GM12865 (cell line): ENCODE measurements at places on chromosomes 16 and 17.
A peak's percentile ranks its signal among the peaks of the same experiment; 100 is the strongest.

DNA sequence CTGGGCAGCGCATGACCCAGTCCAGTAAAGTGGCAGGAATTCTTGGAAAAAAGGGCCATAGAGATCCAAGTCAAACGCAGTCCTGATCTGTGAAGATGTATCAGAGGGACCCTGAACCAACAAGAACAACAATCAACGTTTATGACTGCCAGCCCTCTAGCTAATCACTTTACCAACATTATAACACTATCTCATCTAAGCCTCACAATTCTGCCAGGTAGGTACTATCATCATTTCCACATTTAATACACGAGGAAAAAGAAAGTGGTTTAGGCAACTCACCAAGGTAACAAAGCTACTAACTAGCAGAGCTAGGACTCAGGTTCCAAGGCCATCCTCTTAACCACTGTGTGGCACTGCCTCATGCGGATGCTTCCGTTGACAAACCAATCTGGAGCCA lies 28.1 kb downstream of the TEX2 start:
- no peak for DNase-seq

DNA sequence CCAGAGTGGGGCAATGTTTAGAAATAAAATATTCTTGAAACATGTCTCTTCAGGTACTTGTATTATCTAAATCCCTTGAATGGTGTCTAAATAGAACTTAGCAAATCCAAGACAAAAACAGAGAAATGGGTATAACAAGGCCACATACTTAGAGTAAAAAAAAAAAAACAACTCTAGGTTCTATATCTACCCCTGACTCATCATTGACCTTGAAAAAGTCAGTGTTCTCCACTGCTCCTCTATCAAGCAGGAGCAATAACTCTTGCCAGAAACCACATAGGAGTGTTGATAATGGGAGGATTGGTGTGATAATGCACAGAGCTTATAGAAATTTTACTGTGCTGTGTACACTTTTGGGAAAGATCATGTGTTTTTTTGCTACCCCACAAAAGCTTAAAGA lies 296.6 kb upstream of the PMFBP1 start:
- DNase-seq: no peak

DNA sequence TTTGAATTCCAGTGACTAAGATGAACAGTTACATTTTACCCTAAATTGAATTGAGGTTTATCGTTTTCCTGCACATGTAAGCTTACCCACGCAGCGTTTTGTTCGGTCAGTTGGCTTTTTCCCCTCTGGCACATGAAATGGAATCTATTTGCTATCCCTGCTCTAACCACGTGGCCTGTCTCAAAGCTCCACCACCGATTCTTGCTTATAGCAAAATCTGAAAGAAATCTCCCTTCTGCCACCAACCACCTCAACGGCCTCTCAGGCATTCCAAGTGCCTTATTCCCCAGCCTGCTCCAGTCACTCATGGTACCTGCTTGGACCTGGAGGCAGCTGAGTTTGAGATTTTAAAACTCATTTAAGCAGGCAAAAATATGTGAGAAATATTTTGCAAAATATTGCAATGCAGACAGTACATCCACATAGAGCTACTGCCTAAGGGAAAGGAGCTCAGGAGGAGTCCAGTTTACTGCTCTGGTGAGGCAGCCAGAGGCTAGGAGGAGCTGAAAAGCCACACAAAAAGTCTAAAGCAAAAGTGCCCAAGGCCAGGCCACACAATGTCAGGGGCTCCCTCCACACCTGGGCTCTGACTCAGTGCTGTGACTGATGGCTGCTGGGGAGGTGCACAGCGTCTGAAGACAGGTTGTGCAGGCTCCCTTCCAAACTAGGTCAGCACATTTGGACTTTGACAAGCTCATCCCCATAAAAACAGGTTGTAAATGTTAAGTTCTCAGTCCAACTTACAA lies 26.4 kb downstream of the ARHGAP17 start:
- no peak for DNase-seq

DNA sequence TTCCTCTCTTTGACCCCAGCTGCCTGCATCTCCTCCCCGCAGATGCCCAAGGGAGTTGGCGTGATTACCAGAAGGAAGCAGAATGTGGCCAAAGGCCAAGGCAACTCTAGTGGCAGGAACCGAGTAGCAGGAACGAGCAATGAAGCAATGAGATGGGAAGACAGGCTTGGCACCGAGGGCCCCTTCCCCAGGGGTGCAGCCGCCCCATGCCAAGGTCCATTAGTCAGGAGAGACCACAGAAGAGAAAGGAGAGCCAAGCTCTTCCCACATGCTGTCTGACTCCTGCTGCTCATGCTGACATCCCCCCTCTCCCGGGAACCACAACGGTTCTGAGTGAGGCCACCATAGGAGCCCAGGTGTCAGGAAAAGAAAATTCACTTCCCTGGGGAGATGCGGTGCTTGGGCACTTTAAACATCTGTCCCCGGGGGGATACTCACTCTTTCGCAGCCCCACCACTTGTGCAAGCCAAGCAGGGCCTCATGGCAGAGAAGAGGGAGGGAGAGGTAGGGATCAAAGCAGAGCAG lies 67.4 kb downstream of the MYO18A start:
- DNase-seq: no peak

DNA sequence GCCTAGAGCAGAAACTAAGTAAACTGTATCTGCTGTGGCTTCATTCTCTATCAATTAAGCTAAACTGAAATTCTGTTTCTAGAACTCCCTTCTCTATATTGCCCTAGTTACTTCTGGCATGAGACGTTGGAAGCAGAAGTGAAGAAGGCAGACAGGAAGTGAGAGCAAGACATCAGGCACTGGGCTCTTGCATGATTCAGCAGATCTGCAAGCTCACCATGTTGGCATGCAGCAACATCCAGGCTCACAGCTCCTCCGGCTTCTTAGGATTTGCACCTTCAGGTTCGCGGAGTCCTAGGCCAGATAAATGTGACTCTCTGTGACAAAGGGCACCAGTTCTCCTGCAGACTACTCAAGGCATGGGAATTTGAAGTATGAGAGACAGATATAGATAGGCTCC lies 148.3 kb downstream of the CDH8 start:
- peak; percentile 59 for DNase-seq

DNA sequence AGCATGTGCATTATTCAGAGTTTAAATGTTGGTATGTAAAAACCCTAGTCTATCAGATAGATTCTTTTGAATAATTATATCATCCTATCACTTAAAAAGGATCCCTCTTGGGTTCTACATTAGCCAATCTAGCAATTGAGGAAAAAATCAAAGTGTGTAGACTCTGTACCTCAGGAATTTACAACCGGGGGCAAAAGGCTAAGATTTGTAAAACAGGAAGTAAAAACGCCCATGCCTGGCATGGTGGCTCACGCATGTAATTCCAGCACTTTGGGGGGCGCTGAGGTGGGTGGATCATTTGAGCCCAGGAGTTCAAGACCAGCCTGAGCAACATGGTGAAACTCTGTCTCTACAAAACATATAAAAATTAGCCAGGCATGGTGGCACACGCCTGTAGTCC lies 58.6 kb downstream of the SLC6A4 start:
- no peak for DNase-seq

- DNase-seq: no peak
These were observed 694 bp upstream of the TBCD start for GRCh38 chr17:82751171-82751570.

GRCh38 chr16:49416001-49416675 lies 42.5 kb downstream of the C16orf78 start:
- DNase-seq: no peak

DNA sequence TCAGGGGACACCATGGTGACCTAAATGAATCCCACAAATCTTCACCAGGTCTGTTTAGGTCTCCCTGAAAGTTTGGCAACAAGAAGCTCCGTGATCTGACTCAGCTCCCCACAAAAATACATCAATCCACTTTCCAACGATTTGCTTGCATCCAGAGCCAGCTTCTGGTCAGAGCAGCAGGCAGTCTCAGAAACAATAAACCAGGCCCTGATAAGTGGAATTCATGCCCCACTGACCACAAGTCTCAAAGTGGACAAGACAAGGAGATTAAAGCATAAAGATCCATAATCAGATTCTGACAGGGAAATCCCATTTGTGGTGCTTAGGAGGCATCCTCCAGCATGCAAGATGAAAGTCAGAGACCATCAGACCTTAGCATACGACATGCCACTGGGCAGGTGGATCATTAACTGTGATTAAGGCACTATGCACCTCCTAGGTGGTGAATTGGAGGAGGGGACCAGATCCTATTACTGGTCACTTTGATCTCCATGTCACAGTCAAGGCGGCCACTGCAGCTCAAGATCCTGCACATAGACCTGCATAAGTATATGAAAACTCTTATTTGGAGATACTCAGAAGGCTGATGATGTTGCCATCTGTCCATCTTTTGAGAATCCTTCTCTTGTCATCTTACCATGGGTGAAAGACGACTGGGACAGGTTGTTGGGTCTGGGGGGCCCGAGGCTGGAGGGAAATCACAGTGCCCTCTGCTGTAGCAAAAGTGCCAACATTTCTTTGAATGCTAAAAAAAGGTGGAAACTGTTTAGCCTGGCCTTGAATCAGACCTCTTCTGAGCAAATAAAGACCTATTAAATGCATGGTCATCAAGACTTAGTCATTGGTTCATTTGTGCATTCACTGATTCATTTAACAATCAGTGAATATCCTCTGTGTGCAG lies 309.2 kb upstream of the CCL2 start:
- DNase-seq: no peak

GRCh38 chr17:8071496-8071895 lies 16.0 kb downstream of the ALOX12B start:
- DNase-seq: no peak

- no peak for DNase-seq
These were observed 3.1 kb downstream of the MFAP4 start for GRCh38 chr17:19383681-19384470.

DNA sequence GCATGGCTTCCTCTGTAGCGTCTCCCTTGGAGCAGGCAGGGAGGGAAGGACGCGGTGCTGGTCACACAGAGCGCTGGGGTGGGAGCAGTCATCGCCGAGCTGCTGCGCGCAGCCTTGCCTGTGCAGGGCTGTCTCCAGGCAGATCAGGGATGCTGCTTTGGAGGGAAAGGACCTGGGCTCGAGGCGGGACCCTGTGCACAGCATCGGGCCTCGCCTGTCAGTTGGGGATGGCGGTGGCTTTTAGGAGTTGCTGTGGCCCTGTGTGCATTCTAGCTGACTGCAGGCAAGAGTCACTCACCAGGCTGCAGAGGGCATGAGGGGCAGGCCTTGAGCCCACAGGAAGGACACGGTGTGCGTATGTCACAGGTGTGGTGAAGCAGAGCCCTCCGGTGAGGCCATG lies 10.1 kb downstream of the ACSF3 start:
- DNase-seq: no peak

DNA sequence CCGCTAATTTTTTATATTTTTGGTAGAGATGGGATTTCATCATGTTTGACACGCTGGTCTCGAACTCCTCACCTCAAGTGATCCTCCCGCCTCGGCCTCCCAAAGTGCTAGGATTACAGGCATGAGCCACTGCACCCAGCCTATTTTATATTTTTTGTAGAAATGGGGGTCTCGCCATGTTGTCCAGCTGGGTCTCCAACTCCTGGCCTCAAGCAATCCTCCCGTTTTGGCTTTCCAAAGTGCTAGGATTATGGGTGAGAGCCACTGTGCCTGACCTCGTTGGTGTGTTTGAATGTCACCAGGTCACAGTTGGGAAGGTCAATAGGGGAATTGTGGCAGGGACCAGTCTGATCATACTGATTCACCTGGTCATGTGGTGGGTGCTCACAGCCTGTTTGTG lies 56.7 kb upstream of the NKD1 start:
- DNase-seq: no peak

- DNase-seq: no peak
These were observed 4.3 kb downstream of the RNF43 start for GRCh38 chr17:58412961-58413586.

GRCh38 chr16:88003316-88003715 lies 52.1 kb downstream of the BANP start:
- no peak for DNase-seq

- DNase-seq: no peak
These were observed 5.4 kb downstream of the VASN start for GRCh38 chr16:4376893-4377572.

DNA sequence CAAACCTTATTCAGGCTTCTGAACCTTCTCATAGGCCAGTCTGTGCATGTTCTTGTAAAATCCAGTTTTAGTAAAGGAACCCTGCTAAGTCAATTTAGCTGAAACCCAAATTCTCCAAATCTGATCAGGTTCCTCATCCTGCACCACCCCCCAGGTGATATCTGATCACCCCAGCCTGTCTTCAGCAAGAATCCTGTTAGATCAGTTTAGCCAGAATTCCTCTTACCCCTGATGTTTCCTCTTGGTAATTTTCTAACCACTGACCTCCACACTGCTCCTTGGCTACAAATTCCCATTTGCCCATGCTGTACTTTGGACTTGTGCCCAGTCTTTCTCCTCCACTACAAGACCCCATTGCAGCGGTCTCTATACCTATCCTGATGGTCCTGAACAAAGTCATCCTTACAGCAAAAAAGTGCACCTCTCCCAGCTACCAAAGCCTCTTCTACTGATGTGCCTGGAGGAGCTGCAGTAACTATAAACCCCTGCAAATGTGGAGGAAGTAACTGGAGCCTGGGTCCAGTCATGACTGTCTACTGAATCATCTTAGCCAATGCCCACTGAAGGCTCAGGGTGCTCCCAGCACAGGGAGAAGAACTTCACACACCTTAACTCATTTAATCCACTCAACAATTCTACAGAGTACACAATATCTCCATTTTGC lies 23.8 kb downstream of the TEX14 start:
- no peak for DNase-seq

DNA sequence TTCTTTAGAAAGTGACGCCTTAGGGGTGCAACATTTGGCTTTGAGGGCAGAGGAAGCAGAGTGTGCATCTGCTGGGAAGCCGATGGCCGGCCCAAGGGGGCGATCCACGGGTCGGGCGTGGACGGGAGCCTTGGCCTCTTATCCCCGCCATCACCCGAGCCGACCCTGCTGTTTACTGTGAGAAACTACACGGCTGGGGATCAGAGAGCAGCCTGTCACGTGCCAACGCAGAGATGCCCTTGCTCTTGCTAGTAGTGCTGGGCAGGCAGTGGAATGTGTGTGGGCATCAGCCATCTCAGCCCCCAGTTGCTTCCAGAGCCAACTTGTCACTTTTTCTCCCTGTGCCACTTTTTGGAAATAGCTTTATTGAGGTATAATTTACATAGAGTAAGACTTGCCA lies 26.7 kb upstream of the ITGB4 start:
- no peak for DNase-seq

DNA sequence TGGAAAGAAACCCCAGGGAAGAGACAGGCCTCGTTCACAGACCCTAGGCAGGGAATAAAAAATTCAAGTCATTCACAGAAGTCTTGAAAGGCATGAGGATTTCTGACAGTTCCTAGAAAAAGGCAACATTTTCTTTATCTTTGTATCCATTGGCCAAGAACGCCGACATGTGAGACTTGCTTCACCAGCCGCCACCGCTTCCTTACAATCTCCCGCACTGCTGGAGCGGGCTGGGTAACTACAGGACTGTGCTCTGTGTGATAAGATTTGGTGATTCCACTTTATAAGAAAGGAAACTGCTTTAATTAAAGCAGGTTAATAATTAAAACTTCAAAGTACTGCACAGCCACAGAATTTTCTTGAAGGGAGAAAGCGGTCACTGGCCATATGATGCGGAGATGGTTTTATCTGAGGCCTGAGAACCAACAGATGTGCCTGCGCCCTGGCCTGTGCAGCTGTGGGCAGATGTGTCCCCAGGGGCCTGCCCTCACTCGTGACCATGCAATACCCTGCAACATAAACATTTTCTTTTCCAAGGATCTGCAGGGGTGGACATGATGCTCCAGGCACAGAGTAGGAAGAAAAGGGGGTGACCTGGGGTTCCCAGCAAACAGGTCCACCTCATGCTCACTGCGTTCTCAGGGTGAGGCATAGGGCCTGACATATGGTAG lies 13.0 kb upstream of the LGALS3BP start:
- no peak for DNase-seq
